Astrocyte of the cerebellum (primary cell): ENCODE measurements at places on chromosomes 2 and 18.

GRCh38 chr2:82675186-82675585 is 1783.9 kb downstream of the SUCLG1 start:
- no peak for DNase-seq

DNA sequence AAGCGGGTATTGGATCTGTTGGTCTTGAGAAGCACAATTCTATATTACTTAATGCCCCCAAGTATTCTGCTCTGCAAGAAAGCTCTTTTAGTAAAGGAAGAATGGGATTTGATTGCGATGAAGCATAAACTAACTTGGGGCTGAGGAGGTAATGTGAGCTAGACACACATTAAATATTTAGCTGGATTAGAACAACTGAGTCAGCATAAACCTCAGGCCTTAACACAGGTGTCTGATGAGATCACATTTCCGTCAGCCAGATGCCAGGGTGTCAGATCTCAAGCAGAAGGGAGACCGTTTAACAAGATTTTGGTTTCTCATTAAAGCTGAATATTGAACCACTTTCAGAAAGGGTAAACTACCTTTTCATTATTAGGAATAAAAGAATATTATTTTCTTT is 94.5 kb downstream of the GYPC start:
- no peak for DNase-seq

GRCh38 chr2:149021271-149021719 is 17.2 kb upstream of the LYPD6B start:
- DNase-seq, result no peak

DNA sequence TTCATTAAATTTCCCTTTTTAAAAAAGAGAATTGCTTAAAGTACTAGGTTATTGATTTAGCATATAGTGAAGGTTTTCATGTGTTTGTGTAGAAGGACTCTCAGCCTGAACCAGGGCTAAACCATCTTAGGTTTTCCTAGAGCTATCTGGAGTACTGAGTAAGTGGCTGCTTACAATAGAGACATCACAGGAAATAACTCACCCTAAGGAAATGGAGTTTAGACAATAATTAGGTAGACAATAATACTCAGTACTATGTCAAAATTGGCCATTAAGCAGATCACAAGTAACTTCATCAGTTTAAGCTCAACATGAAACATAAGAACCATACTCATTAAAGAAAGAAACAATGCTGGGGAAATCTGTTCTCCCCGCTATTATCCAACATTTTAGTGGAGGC is 240.0 kb downstream of the RND3 start:
- DNase-seq, result no peak

DNA sequence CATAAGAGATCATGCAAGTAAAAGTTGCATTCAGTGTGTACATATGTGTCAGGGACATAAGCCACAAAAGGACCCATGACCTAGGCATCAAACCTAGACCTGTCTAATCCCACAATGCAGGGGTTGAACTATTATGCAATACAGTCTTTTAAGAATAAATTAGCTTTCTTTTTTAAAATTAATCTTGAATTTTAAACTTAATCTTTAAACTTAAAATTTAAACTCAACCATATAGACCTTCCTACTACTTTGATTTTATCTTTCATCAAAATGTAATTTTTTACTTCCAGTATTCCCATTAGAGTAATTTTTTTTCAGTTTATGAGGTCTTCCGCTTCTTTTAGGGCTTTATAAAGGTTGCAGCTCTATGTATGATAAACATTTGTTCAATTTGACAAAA is 702.9 kb downstream of the SUCLG1 start:
- DNase-seq, result no peak
